ENCODE measurements at places on chromosomes 2 and 18.

GRCh38 chr2:196954001-196954400, 27.5 kb upstream of the PGAP1 start:
- DNase-seq: no peak

DNA sequence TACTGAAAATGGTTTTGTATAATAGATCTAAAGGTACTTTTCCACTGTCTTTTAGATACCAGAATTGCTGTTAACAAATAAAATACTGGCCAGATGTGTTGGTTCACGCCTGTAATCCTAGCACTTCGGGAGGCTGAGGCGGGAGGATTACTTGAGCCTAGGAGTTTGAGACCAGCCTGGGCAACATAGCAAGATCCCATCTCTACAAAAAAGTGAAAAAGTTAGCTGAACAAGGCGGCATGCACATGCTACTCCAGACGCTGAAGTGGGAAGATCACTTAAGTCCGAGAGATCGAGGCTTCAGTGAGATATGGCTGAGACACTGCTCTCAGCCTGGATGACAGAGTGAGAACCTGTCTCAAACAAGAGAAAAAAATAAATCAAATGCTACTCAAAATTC, 2.8 kb downstream of the HNMT start:
- DNase-seq: no peak

GRCh38 chr2:152251811-152252210, 76.2 kb upstream of the STAM2 start:
- DNase-seq: no peak

GRCh38 chr2:79552653-79553052, 39.8 kb downstream of the CTNNA2 start:
- DNase-seq: no peak

DNA sequence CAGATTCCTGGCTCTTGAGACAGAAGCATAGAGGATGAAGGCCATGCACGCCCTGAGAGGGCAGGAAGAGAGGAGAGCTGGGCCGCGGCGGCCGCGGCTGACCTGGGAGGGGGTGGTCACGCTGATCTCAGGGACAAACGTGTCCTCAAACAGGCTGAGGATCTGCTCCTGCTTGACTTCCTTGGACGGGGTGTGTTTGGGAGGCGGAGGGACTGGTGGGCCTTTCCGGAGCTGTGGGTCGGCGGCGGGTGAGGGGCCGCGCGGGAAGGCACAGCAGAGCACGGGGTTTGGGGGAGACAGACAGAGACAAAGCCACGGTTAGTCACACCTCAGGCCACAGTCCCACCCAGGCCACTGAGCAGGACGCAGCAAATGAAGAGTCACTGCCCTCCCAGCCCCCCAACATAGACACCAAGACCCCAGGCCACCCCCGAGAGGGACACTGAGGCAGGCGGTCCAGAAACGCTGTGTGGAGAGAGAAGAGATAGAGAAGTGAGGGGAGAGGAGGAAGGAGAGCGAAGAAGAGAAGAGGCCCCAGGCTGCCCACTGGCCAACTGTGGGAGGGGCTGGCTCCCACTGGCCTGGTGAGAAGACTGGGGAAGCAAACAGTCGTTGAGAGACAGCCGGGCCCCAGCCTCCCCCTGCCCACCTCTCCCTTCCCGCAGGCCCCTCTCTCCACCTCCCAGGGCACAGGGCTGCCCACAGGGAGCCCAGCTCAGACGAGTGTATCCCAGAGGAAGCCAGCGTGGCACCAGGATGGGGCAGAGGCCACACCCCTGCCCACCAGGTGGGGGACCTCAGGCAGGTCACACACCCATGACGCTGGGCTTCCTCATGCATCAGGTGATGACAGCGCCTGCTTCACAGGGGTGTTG, 49.3 kb downstream of the BIN1 start:
- no peak for DNase-seq

DNA sequence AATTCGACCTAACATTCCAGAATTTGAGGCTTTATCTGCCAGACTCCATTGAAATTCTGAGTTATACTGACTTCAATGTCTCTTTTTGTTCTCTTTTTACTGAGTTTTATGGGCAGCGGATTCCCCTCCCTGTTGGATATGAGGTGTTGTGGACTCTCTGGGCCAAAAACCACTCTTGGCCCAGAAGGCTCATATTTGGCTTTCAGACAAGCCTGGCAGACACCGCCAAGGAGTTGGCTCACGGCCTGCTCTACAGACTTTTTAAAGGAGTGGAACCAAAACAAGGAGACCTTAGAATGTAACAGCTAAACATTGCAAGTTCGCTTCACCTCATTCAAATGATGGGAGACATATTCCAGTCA, 206.4 kb upstream of the NCKAP5 start:
- peak; percentile 45 for DNase-seq

GRCh38 chr18:41706301-41706700, 248.7 kb upstream of the PIK3C3 start:
- no peak for DNase-seq

- DNase-seq: peak; percentile 58
Observed at GRCh38 chr18:59988098-59988706, 88.4 kb downstream of the PMAIP1 start.

DNA sequence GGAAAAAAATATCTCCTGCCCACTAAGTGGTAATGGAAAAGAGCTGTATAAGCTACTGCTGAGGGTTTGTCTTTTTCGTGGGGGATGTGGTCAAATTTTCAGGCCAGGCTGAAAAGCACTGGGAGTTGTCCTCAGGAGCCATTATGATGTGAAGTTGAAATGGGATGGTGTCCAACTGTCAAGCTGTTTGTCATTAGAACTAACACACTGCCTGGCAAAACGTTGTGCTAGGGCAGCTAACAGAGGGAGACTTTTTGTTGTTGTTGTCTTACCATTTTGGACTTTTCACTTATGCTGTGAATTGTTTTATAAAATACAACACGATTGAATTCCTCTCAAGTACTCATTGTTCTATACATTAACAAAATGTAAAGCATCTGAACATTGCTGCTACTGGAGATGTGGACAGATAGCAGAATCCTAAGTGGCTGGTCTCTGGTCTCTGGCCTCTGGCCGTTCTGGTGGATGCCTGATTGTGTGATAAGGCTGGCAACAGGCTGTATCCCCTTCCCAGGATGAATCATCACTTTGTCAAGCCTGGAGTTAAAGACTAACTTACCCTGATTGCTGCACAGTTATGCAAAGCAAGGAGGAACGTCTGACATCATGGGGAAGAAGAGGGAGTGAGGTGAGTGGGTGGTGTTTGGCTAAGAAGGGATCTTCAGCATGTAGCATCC, 2.3 kb downstream of the MYO1B start:
- peak; percentile 99 for DNase-seq

Measured in fibroblast of lung (primary cell).